ENCODE measurements at places on chromosomes 7 and 10.

DNA sequence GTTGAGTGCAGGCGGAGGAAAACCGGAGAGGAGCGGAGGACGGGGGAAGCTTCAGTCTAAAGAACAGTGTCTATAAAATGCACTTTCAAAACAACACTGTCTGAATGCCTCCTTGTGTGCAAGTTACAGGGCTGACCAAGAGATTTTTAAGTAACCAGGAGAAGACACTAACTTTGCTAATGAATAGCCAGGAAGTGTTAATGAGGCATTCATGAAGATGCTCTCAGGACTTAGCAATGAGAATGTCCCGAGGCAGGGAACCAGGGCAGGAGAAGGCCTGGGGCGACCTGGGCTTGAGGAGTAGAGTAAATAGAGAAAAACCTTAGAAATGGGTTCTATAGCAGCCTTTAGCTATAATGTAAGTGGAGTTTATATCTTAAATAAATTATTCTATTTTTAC, 312.1 kb downstream of the SKIDA1 start:
- DNase-seq: no peak

DNA sequence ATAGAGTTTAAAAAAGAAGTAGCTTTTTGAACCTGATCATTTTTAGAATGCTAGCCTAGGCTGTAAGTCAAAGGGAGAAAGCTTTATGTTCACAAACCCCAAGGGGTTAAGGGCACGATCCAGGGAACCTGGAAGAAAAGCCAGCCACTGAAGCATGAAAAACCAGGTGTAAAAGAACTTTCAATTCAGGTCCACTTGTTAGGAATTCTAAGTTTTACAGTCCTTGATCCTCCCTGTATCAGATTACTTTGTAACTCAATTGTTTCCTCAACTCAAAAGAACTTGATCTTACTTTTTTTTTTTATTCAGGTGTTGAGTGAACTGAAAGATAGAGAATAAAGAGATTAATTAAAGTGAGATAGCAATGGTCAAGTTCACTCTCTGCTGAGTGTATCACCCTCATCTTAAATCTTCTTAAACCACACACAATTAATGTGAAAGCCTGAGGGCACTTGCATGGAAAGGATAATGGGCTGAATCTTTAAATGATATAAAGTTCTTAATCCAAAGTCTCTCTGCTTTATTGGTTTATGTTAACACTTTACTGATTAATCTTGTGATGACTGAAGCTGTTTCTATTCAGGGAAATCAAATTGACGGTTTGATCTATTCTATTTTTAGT, 672.2 kb upstream of the LRRN3 start:
- no peak for DNase-seq

DNA sequence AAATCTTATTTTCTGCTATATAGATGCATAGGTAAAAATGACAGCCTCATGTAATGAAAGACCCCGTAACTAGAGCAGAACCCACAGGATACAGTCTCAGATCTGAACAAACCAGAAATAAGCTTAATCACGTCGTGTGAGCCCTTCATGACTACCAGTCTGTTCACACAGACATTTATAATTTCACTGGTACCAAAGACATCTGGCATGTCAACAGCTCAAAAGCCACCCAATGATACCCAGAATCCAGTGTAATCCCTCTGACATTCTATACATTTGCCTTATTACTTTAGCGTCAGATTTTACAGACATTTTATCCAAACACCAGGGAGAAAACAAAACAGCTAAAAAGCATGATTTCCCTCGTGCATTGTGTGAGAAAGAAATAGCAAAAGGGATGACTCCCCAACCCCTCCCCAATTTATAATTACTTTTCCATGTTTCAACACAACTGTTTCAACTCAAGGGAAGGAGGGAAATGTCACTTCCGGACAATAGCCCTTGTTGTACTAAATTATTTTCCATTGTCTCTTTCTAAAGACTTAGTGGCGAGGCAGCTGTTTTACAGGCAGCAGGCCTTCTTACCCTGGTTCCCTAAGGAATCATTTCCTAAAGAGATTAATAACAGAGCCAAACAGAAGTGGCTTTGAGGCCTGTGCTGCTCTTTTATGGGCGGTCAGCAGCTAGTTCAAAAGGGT, 33.2 kb downstream of the DOCK4 start:
- no peak for DNase-seq

GRCh38 chr10:71975871-71976725, 11.9 kb downstream of the CHST3 start:
- no peak for DNase-seq

GRCh38 chr7:137993395-137993743, 8.5 kb downstream of the CREB3L2 start:
- no peak for DNase-seq

DNA sequence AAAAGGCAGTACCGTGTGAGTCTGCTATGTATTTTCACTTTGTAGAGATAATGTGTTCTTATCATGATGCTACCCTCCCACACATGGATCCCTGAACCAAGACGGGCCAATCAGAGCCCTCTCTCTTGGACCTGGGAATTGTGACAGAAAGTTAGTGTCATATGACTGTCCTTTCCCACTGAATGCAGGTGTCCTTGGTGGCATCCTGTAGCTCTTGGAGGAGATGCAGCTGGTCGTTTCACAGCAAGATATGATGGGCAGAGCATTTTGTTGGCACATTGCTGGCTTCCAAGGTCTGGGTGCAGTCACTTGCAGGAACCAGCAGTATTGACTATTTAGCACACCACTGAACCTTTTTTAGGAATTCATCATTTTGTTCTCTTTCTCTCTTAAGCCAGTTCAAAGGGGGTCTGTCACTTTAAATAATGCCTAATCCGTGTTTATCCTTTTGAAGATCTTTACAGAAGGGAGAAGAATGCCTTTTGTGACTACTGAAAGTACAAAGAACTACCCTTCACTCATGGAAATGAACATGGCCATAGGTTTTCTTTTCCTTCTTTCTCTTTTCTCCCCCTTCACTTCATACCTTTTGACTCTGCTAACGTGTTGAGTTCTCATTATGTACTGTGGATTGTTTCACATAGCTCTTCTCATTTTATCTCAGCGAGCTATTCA, 125.1 kb downstream of the PLXDC2 start:
- DNase-seq: no peak

- no peak for DNase-seq
Observed at GRCh38 chr7:120583899-120584586, 273.9 kb downstream of the TSPAN12 start.

GRCh38 chr10:22662733-22663330, 51.5 kb downstream of the PIP4K2A start:
- no peak for DNase-seq

- no peak for DNase-seq
Observed at GRCh38 chr10:114859222-114859621, 37.6 kb downstream of the FHIP2A start.

DNA sequence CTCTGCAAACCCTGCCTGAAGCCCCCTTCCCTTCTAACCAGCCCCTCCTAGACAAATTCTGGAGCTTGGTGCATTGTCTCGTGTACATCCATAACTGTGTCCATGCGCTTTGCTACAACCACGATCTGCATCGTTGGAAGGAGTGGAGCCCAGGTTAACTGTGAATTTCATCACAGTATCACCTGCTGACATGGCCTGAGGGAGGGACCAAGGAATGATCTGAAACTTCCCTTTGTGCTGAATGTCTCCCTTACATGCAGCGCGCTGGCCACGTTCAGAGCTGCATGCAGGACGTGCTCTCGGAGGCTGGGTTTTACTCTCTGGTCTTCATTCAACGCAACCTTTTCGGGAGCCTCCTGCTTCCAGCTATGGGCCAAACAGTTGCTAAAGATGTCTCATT, 222.3 kb downstream of the CUX1 start:
- no peak for DNase-seq

DNA sequence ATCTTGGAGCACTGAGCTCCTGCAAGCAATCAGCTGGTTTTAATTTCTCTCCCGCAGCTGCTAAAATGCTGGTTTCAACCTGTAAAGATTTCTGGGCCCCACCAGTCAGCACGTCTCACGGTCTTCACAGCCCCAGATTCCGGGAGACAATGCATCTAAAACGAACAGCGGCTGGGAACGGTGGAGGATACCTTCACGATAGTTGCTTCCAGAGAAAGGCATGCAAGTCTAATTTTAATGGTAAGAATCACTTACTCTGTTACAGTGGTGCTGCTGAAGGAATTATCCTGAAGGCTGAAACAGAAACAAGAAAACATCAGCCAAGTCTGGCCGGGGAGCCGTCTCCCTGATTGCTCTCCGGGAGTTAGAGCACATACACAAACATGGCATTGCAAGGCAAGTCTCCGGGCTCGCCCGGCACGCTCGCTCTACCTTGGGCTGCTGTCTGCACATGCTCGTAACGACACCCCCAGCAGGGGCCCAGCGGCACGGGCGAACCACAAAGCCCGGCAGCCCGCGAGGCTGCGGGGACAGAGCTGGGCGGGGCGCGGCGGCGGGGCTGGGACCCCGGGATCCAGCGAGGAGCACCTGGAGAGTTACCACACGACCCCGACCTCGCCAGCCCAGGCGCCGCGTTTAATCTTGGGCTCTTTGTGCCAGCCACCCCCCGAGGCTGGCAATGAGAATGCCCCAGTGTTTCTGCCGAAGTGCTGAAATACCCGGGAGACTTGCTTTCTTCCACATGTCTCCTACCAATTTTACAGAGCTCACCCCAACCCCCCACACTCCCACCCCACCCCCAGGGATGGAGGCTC, at the start of gene FAM13C:
TSS of gene FAM13C (minus strand) at position 406 of the 815 bp plus-strand sequence. CDS start at position 317, 89 bp downstream.
- DNase-seq: no peak

- DNase-seq: no peak
Observed at GRCh38 chr7:41691286-41692190, 11.4 kb downstream of the INHBA start.

All from GDM1 (cell line).